ENCODE measurements at places on chromosomes 16 and 17.

DNA sequence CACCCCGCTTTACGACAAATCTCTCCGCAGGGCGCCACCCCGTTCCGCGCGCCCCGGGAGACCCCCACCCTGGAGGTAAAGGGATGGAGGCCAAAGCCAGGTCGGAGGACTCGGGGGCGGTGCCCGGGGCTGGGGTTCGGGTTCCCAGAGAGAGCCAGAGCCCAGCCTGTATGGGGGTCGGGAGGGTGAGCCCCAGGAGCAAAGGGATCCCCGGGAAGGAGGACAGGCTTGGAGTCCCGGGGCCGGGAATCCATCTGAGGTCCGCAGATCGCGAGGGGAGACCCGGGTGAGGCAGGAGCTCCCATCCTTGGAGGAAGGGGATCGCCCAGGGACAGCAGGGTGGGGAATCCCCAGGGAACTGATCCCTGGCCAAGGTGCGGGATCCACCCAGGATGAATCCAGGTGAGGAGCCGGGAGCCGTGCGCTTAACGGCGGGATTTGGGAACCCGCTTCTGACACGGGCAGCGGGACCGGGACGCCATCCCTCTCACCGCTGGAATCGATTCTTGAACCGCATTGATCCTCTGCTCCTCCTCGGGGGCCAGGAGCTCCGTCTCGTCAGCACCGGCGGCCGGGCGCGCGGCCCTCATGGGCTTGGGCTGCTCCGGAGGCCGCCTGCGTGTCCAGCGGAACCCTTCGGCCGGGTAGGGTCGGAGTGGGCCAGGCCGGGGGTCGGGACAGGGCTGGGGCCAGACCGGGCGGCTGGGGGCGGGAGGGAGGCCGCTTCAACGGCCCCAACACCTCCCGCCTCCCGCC, at the start of gene MMD:
Gene MMD, minus strand, starts transcription at position 657 of the 756 bp plus-strand sequence. Its CDS starts 140 bp downstream, at position 517.
- peak; percentile 51 for DNase-seq

DNA sequence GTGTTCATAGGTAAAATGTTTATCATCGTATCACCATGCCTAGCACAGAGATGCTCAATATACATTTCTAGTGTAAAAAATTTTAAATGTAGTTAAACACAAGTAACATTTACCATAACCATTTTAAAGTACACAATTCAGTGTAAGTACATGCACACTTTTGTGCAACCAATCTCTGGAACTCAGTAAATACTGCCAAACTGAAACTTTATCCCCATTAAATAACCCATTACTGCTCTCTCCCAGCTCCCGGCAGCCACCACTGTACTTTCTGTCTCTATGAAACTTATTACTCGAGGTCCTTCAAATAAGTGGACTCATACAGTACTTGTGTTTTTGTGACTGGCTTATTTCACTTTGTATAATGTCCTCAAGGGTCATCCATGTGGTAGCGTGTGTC, 29.0 kb downstream of the RMI2 start:
- no peak for DNase-seq

- no peak for DNase-seq
Observed at GRCh38 chr16:87845807-87846619, 23.3 kb downstream of the SLC7A5 start.

- DNase-seq: no peak
Observed at GRCh38 chr16:86297391-86297790, 212.9 kb upstream of the FOXF1 start.

- DNase-seq: no peak
Observed at GRCh38 chr17:28274591-28275265, 44.3 kb upstream of the TMEM97 start.

- DNase-seq: no peak
Observed at GRCh38 chr16:57277586-57277985, 6.9 kb downstream of the PLLP start.

DNA sequence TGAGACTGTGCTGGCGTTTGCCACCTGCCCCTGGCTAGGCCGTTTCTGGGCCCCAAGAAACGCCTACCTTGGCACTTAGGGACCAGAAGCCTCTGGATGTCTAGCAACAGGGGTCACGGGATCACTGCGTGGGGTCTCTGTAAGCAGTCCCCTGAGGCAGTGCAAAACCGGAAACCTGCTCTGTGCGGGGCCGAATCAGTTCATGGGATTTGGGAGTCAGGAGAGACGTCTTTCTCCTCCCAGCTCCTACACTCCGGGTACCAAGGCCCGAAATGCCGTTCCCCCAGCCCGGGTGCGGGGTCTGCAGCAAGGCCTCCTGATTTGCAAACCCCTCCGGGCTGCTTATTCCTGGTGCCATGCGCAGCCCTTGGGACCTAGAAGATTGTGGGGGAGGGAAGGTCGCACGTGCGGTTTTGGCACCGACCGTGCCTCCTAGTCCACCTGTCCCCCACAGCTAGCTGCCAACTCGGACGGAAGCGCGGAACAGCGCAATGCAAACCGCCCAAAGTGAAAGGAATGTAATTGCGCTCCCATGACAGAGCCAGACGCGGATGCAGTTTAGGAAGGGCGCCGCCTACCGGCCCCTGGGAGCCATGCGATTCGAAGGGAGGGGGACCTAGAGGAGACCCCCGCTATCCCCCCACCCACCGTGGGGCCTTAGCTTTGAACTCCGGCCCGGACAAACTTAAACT, 6.5 kb downstream of the IRX5 start:
- no peak for DNase-seq

GRCh38 chr17:34356194-34356593, at the start of gene CCL13:
Gene CCL13 (plus strand): TSS chr17:34356480. CDS start chr17:34356527, 47 bp downstream.
- DNase-seq: no peak

GRCh38 chr16:5451641-5452040, 354.0 kb upstream of the EEF2KMT start:
- DNase-seq: no peak

DNA sequence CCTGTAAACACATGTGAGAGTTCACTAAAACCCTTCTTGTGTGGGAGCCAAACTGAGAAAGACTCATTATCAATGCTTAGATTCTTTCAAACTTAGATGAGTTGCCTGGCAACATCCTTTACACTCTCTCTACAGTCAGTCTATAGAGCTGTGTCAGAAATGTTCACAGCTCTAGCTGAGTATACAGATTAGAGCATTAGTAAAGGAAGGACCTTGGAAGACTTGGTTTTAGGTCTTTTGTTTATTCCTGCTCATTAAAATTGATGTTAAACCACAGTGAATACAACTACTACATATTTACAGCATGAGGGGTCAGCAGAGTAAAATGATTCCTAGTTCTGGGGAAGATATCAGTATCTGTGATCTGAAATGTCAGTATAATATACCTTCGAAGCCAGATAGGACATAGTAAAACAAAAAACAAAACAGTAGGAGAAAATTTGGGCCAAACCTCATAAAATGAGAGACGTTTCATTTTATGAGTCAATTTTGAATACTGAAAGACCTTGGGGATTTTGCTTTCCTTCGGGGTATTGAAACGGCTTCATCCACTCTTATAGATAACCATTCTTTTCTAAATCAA, 186.0 kb downstream of the TANC2 start:
- peak; percentile 55 for DNase-seq

- no peak for DNase-seq
Observed at GRCh38 chr17:32805029-32805976, 71.6 kb downstream of the MYO1D start.

DNA sequence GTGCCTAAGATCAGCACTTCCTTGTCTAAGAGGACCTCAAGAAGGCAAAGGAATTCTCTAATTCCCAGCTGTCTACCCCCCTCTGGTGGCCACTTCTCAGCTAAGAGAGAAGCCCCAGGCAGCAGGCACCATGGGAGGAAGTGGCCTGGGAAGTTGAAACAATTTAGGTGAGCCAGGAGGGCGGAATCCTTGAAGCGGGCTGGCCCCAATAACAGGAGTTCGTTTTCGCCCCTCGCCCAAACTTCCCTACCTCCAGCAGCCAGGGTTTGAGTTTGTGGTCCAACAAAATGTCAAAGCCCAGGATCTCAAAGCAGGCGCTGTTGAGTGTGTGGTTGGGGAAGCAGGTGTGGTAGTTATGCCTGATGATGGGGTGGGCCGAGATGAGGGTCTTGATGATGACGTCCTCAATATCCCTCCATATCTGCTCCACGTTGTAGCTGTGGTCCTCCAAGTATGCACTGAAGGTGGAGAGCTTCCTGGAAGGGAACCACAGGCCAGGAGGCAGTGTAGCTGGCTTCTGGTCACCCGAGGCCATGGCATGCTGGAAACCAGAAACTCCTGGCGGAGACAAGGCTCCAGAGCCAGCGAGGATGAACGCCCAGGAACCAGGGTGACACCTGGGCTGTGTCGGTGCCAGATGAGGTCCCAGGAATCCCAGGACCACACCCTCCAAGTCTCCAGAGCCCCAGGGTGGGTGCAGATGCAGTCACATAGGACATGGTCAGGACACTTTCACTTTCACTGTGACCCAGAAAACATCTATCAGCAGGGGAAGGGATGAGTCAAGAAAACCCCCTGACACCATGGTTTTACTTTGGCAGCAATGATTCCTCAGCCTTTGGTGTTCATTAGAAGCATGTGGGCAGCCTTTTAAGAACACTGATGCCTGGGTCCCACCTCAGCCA, 25.6 kb downstream of the TTLL6 start:
- DNase-seq: peak; percentile 9

GRCh38 chr16:3736116-3736515, 18.8 kb upstream of the TRAP1 start:
- no peak for DNase-seq

DNA sequence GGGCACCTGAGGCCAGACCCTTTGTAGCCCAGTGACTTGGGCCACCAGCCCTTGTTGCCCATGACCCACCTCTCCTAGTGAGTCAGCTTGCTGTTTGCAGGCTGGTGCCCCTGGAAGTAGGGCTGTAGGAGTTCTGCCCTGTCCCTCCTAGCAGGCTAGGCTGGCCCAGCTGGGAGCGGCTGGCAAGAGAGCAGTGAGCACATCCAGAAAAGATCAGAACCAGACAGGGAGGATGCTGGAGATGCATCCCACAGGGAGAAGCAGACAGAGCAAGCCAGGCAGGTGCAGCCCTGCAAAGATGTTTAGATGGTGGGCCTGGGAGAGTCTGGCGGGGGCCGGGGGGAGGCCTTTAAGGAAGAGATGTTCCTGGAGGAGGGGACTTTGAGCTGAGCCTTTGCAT, 2.4 kb downstream of the SLC5A10 start:
- no peak for DNase-seq

DNA sequence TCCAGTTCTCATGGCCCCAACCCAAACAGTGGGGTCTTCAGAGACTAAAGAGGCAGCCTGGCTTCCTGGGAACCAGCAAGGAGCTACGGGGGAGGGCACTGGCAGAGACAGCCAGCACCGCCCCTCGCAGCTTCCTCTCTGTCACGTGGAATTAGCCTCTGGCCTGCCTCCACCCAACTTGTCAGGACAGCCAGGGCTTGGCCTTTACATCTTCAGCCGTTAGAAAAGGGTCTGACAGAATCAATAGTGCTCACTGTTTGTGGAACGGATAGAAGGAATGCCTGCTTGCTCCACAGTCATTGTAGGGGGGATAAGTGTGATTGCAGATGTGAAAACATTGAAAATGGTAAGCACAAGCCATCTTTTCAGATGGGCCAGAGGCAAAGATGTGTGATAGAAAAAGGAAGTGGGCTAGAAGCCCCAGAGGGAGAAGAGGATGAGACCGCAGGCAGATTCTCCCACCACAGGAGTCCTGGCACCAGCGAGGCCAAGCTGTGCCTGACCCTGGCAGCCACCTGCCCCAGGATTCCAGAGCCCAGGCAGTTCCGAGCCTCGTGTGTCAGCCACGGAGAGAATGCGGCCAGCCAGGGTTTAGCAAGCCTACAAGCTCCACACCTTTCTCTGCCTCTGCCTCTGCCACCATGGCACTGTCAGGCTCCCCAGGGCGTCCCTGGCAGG, 18.6 kb downstream of the GRIN2C start:
- DNase-seq: no peak

DNA sequence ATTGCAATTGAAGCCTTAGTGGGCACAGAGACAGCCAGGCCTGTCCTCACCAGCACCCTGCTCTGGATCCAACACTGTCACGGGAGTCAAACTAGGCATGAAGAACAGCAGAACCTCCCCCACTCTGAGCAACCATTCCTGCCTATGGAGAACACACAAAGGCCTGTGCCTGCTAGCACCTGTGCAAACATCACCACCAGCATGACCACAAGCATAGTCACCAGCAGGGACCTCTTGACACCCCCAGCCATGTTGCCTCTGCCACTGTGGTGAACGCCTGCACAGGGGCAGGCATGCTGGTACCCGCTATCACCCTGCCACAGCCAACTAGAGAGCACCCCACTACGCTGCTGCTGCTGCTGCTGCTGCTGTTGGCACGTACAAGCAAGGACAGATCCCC, 51.7 kb downstream of the CMC2 start:
- no peak for DNase-seq

DNA sequence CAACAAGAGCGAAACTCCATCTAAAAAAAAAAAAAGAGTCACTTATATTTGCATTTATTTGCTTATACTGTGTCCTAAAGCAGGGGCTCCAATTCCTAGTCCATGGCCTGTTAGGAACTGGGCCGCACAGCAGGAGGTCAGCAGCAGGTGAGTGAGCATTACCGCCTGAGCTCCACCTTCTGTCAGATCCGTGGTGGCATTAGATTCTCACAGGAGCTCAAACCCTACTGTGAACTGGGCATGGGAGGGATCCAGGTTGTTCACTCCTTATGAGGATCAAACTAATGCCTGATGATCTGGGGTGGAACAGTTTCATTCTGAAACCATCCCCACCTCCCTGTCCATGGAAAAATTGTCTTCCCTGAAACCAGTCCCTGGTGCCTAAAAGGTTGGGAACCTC, 24.9 kb downstream of the ITGB3 start:
- no peak for DNase-seq

DNA sequence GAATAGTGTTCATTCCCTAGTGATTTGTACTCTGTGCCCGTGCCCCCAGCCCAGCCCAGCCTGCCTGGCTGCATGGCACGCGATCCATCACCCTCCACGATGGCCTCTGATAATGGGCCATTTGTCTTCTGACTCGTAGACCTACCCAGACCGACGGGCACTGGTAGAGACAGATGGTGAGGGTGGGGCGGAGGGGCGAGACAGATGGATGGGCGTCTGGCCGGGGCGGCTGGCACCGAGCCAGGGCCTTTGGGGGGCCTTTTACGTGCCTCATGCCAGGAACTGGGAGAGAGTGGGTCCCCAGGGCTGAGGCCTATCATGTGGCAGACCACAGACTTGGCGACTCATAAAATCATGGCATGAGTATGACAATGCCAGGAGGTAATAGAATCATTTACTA, 25.4 kb downstream of the CRHR1 start:
- peak; percentile 96 for DNase-seq

GRCh38 chr17:48672340-48672739, 46.2 kb upstream of the HOXB9 start:
- no peak for DNase-seq

DNA sequence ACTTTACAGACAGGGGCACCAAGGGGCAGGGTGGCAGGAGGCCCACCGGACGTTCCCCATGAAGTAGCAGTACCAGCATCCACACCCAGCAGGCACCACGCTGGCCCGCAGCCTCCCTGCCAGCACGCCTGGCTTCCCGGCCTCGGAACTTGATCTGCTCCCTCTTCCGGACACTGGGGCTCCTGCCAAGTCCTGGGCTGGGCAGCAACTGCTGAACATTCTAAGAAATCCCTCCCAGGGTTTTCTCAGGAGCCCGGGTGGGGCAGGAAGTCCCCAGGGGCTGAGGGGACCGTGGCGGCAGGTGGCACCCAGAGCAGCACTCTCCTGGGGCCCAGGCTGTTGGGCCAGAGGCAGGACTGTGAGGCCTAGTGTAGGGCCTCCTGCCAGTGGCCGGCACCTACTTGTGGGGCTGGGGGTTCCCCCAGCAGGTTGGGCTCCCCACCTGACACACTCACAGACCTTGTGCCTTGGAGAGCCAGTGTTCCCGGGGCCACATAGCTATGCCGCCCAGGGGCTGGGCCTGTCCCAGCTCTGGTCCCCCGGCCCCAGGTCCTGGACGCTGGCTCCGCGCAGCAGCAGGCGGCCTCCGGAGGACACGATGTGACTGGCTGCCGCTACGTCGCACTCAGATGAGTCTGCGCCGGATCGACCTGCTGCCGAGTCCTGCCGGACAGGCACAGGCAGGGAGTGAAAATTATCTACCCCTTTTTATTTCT, 86.2 kb upstream of the CBX4 start:
- no peak for DNase-seq
